Stimulated activated CD8-positive, alpha-beta memory T cell treated with anti-CD3 and anti-CD28 coated beads, Interleukin-15, amount 100 ng/mL, for 4 hours (primary cell): ENCODE measurements at places on chromosomes 13 and 19.
A peak's percentile ranks its signal among the peaks of the same experiment; 100 is the strongest.

- DNase-seq = no peak
Observed at GRCh38 chr19:4700693-4700970, 23.0 kb downstream of the DPP9 start.

GRCh38 chr19:49502866-49503581, 6.8 kb downstream of the RPS11 start:
- DNase-seq = no peak

DNA sequence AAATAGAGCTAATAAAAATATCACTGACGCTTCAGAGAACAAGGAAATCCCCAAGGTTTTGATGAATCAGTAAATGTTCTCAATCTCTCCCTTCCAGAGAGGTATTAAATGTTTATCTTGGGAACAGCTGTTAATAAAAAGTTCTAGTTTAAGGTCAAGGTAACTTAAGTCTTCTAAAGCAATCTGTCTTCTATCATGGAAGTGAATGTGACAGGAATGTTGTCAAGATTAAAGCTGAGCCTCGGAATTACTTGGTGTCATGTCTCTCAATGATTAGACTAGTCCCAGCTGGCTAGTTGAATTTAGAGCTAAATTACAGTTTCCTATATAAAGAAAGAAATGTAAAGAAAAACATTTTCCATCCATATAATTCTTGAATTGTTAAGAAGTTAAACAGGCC, 23.4 kb downstream of the ESD start:
- no peak for DNase-seq

DNA sequence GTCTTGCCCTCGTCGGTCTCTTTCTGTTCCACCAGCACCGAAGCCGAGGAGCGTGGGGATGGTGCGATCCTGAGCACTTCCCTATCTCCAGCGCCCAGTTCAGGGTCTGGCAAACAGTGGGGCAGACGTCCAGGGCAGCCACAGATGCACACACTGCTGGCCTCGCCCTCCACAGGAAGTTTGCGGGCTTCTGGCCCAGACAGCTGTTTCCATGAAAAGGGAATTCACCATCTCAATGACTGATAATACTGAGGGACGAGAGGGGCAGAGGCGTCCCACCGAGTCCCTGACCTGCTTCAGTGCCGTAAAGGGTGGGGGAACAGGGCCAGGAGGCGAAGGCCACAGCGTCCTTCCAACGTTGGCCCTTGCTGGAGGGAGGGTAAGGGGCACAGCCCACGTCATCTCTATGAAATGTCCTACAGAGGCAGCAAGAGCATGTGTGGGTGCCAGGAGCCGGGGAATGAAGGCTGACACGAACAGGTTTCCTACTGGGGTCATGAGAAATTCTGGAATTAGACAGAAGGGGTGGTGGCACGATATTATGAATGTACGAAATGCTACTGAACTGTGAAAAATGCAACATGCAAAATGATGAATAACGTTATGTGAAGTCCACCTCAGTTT, 19.5 kb downstream of the SHC2 start:
- DNase-seq = no peak

- no peak for DNase-seq
Observed at GRCh38 chr13:43061496-43062280, 38.3 kb downstream of the DNAJC15 start.

DNA sequence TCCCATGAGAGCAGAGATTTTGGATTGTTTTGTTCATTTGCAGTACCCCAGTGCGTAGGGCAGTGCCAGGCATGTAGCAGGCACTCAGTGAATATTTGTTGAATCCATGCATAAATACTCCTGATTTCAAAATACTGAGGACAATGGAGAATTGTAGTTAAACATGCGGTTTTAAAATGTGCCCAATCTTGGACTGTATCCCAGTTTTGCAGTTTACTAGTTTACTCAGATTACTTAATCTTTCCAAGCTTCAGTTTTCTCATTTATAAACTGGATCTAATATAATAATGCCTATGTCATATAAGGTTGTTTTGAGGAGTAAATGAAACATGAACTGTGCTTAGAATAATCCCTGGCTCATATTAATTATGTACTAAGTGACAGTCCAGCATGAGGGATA, 39.0 kb downstream of the RCBTB2 start:
- DNase-seq = no peak

GRCh38 chr13:99501184-99501847, at the start of gene TM9SF2:
Gene TM9SF2, plus strand, starts transcription at chr13:99501472. Its CDS starts 135 bp downstream, at chr13:99501607.
- peak; percentile 92 for DNase-seq

GRCh38 chr13:46295491-46296114, 83.9 kb downstream of the LRRC63 start:
- DNase-seq = peak; percentile 19

DNA sequence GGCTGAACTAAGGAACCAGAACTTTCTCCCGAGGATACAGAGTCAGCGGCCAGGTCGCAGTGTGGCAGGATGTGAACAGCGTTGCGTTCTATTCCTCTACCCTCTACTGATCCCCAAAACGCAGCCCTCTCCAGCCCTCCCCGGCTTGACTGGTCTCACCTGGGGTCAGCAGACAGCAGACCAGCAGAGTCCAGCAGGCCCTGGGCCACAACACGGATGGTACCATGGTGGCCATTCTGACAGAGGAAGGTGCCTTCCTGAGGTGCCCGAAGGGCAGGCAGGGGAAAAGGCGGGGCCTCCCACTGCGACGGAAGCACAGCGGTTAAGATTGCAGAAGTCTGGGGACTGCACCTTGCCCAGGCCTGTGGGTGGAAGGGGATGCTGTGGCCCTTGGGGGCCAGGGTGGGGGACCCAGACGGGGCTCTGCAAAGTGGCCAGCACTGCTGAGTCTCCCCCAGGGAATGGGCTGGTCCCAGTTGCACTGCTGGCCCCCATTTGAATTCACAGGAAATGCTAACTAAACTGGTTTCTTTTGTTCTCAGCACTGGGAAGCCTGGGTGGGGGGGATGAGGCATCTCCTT, at the start of gene ICAM3:
Gene ICAM3 (minus strand): TSS at position 245 of the 581 bp plus-strand sequence. CDS start 10 bp downstream, at position 235.
- peak; percentile 30 for DNase-seq
